ENCODE measurements at places on chromosomes 1 and 21. TPM values are rescaled to one million over a fixed set of nuclear protein-coding genes. Genes with fewer than 3 reads are reported as not detected.

DNA sequence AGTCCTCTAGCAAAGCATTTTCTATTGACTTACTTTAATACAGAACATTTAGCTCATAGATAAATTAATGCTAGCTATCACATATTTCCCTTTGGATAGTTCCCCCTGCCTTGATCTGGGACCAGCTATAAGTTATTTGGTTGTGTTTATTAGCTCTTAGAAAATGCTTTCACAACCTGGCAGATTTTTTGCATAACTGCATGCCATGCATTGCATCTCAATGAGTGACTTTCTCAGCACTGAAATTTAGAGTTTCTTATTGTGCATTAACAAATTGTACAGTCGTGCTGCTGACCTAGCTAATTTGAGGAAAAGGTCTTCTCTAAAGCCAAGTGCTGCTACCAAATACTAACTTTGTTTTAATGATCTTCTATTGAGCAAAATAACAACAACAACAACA is 164.8 kb downstream of the PLPPR5 start:
- DNase-seq, result no peak

Gene WDR77
- total RNA-seq, result 12.6 TPM

Gene BMP8A
- total RNA-seq, result not detected

Gene CLCA4
- 0.07 TPM for total RNA-seq

GRCh38 chr1:89332461-89332860 is 31.4 kb upstream of the GBP6 start:
- DNase-seq, result no peak

Gene KRTAP13-2
- total RNA-seq, result not detected

Gene COL11A1
- not detected for total RNA-seq

GRCh38 chr21:37548521-37548981 is 182.0 kb downstream of the DYRK1A start:
- no peak for DNase-seq

Gene CSF3R
- total RNA-seq, result 14.0 TPM

- no peak for DNase-seq
Observed at GRCh38 chr1:8169364-8170058, 143.4 kb upstream of the ERRFI1 start.
